ENCODE measurements at places on chromosomes 2 and 18.

- no peak for DNase-seq
Measured at GRCh38 chr2:96580771-96581170, 44.2 kb downstream of the ARID5A start.

DNA sequence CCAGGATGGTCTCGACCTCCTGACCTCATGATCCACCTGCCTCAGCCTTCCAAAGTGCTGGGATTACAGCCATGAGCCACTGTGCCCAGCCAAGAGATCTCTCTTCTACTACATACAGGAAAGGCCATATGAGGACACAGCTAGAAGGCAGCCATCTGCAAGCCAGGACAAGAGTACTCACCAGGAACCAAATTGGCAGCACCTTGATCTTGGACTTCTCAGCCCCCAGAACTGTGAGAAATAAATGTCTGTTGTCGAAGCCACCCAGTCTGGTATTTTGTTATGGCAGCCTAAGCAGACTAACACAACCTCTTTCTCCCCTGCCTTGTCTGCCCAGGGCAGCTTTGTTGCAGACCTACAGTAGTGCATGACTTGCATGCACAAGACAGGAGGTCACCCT, 211.3 kb upstream of the HAAO start:
- DNase-seq, result no peak

- DNase-seq, result no peak
Measured at GRCh38 chr2:234879671-234880455, 72.0 kb upstream of the SH3BP4 start.

DNA sequence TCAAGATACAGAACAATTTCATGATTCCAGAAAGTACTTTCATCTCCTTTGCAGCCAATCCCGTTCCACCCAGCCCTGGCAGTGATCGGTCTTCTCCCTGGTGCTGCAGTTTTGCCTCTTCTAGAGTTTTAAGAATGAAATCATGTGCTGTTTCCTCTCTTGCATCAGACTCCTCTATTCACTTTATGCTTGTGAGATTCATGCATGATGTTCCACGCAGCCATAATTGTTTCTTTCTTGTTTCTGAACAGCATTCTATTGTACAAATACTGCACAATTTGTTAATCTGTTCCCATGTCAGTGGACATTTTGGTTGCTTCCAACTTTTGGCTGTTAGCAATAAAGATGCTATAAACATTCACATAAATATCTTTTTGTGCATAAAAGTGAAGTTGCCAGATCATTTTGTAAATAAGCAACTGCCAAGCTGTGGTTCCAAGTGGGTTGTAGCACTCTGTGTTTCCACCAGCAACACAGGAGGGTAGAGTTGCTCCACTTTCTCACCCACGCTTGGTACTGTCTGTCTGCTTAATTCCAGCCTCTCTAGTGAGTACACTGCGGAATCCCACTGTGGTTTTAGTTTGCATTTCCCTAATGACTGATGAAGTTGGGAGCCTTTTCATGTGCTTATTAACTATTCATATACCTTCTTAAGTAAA, 104.5 kb downstream of the TWIST2 start:
- no peak for DNase-seq

DNA sequence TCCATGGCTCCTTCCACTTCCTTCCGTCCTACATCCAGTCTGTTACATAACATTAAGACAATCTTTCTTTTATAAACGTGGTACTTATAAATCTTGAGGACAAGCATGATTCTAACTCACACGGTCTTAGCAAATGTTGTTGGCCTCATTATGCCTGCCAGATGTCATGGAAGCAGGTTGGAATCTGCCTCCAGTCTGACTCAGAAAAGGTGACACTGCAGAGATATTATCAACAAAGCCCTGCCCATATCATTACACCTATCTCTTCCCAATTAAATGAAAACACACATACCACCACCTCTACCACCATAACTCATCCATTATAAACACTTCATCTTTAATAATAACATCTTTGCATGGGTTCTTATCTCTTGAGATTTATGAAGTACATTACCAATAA, 334.7 kb upstream of the CHAC2 start:
- no peak for DNase-seq

DNA sequence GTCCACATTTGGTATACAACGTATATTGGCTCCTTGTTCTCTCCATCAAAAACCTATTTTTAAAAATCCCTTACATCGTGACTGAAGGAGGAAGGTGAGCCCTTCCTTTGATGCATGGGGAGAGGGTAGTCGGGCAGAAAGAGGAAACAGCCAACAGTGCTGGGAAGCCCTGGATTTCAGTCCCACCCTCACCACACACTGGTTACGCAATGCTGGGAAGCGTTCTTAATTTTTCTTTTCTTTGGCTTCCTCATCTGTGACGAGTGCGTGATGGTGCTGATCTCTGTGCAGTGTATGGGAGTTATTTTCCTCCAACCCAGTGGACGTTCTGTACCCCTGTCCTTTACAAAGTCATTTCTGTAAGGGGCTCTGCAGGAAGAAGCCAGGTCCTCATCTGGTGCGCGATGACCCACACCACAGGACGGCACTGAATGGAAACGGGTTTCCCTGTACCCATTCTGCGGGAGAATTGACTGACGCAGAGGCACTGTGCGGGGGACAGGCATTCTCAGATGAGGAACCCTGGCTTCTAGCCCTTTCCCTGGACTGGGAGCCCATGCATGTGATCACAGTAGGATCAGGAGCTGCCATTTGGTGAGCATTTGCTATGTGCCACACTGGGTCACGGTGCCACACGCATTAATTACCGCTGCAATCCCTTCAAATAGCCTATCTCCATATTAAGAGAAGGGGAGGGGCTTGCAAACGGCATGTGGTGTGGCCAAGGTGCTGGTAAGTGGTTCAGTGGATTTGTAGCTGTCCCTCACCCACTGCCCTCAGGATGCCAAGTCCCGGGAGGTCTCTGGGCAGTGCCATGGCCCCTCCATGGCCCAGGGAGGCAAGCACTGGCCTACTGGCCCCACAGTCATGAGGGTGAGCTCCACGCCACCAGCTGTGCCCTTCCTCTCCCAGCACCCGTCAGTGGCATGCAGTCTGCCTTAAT, 4.3 kb downstream of the COLEC11 start:
- DNase-seq, result no peak

DNA sequence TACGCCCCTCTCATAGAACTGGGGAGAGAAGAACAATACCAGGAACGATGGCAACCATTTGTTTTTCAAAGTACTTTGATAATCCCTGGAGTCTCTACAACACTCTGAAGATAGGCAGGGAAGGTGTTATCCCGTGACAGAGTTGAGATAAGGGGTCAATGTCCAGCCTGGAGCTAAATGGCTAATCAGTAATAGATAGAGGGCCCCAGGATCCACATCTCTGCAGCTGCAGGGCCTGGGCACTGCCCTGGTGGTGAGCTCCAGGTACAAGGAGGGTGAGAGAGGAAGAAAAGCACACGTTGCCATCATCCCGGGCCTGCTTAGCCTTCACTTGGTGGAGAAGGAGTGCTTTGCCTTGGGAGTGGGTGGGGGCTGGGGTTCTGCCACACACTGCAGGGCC, 260.6 kb downstream of the PRKCE start:
- DNase-seq, result no peak

DNA sequence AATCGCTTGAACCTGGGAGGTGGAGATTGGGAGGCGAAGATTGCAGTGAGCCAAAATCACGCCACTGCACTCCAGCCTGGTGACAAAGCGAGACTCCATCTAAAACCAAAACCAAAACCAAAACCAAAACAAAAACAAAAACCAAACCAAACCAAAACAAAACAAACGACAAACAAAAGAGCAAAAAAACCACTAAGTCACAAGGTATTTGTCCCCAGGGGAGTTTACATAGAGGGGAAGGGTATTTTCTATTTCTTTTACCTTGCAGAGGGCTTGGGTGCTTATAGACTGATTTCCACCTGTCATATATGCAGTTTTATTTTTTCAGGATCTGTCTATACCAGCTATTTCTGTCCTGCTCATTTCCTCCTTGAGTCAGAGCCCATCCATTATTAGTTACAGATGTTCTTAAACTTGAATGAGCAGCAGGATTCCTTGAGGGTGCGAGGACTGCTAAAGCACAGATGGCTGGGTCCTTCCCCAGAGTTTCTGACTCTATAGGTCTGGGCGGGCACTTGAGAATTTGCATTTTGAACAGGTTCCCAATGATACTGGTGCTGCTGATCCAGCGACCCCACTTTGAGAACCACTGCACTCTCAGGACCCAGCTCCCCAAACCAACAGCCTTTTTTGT, 102.2 kb upstream of the UXS1 start:
- no peak for DNase-seq

DNA sequence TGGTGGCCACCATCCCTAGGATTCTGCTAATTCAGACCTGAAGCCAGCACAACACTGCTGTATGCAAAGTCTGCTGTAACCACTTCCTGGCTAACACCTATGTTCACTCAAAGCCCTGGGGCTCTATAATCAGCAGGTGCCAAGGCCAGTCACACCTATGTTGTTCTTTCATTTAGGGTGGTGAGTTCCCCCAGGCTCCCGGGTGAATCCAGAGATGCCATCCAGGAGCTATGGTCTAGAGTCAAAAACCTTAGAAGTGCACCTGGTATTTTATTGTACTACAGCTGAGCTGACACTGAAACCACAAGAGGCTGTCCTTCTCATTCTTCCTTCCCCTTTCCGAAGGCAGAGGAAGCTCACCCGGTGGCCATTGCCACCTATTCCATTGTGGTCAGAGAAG, 46.2 kb upstream of the CCDC141 start:
- DNase-seq, result no peak

- DNase-seq, result no peak
Measured at GRCh38 chr2:54635554-54636152, 87.8 kb upstream of the EML6 start.

DNA sequence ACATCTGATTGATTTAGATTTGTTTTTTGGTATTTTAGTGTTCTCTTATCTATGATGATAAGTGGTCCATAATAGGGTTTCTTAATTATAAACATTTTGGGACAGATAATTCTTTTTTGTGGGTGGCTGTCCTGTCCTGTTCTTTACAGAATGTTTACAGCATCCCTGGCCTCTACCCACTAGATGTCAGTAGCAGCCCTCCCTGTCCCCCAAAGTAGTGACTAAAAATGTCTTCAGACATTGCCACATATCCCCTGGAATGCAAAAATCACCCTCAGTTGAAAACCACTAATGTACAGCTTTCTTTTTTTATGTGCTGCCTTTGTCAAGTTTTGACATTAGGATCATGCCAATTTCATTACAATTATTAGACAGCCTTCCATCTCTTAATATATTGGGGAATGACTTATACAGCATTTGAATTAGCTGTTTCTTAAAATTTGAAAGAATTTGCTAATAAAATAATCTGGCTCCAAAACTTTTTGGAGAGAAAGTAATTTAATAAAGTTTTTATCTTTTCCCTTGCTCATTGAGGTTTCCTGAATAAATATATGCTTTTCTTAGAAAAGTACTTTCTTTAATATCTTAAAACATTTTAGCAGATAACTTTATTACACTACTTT, 19.5 kb downstream of the WIPF1 start:
- peak; percentile 41 for DNase-seq

DNA sequence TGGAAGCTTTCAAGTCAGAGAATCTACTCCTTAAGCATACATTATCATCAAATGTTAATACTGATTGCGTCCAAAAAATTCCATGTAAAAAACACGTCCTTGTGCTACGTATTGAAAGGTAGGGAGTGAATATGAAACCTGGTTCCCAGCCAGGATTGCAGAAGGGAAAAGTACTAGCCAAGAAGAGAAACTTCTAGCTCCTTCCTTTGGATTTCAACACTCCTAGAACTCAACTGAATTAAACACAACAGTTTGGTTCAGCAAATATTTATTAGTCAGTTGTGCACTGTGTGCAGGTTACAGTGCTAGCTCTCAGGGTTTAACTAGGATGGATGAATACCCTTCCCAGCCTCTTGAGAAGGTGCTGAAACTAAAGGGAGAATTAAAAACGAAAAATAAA, 33.9 kb upstream of the FHL2 start:
- no peak for DNase-seq

GRCh38 chr2:10381997-10382353, 66.2 kb downstream of the ODC1 start:
- DNase-seq, result no peak

DNA sequence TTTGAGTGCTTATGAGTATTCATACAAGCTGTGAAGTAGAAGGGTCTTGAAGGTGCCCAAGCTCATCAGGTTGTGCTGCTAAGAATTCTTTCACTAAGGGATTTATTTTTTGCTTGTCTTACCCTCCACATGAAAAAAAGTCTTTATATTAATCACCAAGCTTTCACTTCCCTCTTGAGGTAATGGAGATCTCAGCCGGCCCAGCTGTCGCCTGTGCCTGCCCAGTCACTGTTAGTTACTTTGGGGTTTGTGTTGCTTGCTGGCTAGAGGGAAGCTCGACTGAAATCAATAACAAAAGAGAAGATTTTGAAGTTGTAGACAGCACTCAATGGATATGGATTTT, 21.9 kb downstream of the MC2R start:
- no peak for DNase-seq

Measured in stimulated activated CD4-positive, alpha-beta T cell treated with anti-CD3 and anti-CD28 coated beads, TNF-alpha, amount 100 ng/mL, for 4 hours (primary cell).